ENCODE measurements at places on chromosomes 2 and 18. TPM values are rescaled to one million over a fixed set of nuclear protein-coding genes. Genes with fewer than 3 reads are reported as not detected.

DNA sequence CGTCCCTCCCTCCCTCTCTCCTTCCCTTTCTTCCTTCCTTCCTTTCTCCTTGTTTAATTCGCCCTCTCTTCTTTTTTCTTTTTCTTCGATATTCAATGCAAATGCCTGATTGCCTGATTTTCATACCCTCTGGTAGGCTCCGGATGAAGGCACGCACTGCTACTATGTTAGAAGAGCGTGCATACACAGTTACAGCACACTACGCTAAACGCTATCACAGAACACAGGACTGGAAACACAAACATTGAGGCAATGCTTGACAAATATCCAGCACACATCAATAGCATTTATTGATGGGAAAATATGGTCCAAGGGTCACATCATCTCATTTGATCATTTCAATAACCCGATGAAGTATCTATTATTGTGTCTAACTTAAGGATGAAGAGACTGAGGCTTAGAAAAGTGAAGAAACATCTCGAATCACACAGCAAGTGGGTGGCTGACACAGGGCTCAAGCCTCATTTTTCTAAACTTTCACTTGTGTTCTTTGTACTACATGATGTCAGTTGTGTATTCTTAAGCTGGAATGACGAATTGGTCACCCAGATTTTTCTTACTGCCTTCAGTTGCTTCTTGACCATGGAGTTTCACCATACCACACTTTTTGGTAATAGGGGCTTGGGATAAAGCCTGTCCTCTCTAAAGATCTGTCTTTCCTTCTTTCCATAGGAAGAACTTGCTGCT lies 101.8 kb downstream of the TRIB2 start:
- no peaks in the 10 kb centered on the region for H3K36me3 ChIP-seq
- H3K27ac ChIP-seq = peak overlapping the region; percentile 50

DNA sequence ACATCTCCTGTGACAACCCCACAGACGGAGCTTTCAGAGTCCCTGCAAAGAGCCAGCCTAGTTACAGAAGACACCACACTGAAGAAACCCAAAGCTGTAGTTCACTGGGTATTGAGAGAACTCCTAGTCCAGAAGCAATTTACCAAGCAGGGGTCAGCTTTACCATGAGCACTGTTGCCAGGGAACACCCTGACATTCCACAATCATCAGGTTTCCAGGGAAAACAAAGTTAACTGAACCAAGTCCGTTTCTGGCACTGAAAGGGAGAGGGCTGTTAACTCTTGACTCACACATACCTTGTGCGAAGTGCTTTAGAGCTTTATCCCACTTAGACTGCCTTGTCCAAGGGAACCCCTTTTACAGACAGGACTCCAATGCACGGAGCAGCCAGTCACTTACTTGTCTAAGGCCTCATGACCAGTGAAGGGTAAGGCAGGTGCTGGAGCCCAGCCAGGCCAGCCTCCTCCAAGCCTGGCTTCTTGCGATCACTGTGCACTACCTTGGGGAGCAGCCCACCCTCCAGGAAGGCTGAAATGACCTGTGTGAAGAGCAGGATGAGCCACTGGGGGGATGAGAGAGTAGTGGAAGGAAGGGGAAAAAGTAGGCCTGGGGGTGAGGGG lies 53.9 kb downstream of the REEP1 start:
- H3K36me3 ChIP-seq = no peaks in the 10 kb centered on the region
- no peaks in the 10 kb centered on the region for H3K27me3 ChIP-seq
- H3K4me1 ChIP-seq = no peaks in the 10 kb centered on the region
- H3K27ac ChIP-seq = no peak overlapping the region

GRCh38 chr2:239536186-239536585 lies 135.4 kb upstream of the HDAC4 start:
- no peak overlapping the region for H3K4me3 ChIP-seq
- peaks cover 2% of the 10 kb centered on the region for H3K4me1 ChIP-seq
- no peaks in the 10 kb centered on the region for H3K27me3 ChIP-seq
- H3K27ac ChIP-seq = no peak overlapping the region
- no peaks in the 10 kb centered on the region for H3K36me3 ChIP-seq

ALS2 gene
- total RNA-seq = 16.4 TPM

DNA sequence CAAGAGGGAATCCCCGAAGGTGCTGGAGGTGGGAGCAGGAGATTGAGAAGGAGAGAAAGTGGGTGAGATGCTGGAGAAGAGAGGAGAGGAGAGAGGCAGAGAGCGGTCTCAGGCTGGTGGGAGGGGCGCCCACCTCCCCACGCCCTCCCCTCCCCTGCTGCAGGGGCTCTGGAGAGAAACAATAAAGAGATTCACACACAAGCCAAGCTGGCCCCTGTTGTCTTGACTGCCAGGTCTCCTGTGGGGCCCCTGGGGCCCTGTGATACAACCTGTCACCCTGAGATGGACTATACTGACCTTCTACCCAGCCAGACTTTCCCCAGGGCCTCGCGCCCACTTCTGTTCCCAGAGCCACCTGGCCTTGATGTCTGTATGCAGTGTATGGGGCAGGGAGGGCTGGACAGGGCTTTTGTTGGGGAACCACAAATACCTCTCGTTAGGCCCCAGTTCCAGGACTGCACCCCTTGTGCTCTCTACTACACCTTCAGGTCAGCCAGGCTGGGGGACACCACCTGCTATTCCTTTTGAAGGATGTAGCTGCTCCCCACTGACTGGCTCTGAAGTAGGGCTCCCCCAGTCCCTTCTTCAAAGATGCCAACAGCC lies 8.0 kb upstream of the SPEG start:
- no peaks in the 10 kb centered on the region for H3K36me3 ChIP-seq
- H3K27me3 ChIP-seq = no peaks in the 10 kb centered on the region
- DNase-seq = no peak
- no peak overlapping the region for H3K4me3 ChIP-seq
- H3K4me1 ChIP-seq = no peaks in the 10 kb centered on the region

MC5R gene
- total RNA-seq = not detected

DNA sequence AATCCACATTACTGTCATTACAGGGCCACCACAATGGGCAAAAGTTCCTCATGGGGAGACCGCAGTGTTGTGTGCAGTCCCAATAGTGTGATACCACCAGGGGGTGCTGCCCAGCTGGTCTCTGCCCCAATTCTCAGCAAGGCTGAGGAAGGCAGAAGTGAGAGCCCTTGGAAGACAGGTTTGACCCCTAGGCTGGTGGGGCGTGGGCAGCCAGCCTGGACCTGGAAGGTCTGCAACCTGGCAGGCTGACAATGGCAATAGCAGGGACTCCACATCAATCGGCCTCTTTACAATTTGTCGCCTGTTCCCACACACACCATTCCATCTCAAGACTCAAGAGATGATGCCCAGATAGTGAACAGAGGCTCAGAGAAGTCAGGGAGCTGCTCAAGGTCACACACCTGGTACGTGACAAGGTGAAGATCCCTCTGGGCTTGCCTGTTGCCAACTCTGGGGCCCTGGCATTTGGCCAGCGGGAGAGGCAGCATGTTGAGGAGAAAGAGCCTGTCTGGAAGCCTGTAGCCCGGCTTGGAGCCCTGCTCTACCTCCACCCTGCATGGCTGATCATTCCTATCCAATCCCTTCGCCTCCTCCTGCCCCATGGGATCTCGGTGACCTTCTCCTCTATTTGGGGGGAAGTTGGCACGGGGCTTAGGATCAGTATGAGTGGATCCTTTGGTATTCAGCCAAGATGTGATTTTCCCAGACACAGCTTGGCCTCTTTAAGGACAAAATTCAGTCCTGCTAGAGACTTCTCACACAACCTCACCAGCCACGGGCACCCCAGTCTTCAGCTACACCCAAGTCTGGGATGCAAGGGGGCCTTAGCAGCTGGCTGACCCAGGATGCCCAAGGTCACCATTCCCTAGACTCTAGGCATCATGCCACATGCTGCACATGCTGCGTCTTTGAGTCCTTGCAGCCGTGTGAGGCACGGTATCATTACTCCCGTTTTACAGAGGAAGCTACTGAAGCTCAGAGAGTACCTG lies 2.9 kb upstream of the ATOH8 start:
- no peak overlapping the region for H3K27ac ChIP-seq
- DNase-seq = peak; percentile 67
- peaks cover 12% of the 10 kb centered on the region for H3K4me1 ChIP-seq

PMAIP1 gene
- not detected for total RNA-seq

- H3K27ac ChIP-seq = no peak overlapping the region
- H3K4me3 ChIP-seq = no peak overlapping the region
- H3K27me3 ChIP-seq = no peaks in the 10 kb centered on the region
Measured at GRCh38 chr2:111927723-111928122, 29.3 kb downstream of the MERTK start.

DNA sequence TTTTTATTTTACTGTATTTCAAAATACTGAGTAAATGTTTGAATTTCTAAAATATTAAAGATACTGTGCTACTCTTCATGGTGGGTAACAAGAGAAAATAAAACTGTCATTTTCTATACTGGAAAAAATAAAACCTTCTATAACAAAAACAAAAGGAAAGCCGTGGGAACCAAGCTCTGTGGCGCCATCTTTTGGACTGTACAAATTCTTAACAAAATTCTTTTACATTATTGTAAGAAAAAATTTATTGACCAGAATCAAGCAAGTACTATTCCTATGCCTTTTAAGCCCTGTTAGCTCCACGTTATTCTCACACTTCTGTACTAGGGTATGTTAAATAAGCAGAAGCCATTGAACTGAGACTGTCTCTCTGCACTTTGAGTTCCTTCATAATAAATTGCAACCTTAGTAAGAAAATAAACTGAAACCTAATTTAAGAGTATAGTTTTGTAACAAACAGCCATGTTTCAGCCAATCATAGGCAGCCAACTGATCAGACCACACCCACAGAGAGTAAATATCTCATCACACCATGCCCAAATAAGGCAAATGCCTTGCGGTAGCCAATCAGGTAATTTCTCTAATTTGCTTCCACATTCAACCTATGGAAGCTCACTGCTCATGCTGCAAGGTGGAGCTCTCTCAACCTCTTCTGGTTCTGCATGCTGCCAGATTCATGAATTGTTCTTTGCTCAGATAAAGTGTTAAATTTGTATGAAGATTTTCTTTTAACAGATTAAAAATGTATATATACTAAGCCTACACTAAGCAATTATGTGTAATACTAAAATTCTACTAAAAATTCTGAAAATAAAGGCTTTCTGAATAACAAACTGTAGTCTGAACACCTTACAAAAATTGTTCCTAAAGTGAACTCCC lies 42.2 kb downstream of the HIBCH start:
- DNase-seq = no peak
- H3K27me3 ChIP-seq = no peaks in the 10 kb centered on the region
- no peaks in the 10 kb centered on the region for H3K4me1 ChIP-seq

DNA sequence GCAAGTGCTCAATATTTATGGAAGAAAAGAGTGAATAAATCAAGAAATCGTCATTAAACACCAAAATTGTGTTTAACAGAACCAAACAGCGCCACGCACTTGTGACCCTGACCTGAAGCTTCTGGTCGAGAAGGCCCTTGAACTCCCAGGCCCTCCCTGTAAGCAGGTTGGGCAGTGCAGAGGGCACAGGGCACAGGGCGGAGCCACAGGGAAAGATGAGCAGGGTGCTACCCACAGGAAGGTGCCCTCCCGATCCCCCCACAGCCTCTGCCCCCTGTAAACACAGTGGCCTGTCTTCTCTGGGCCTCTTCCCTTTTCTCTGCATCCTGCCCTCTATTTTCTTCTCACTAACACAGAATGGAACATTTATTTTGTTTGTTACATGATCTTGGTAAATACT lies 16.9 kb upstream of the TUBB6 start:
- peaks cover 6% of the 10 kb centered on the region for H3K4me1 ChIP-seq
- H3K27me3 ChIP-seq = no peaks in the 10 kb centered on the region
- DNase-seq = no peak
- no peak overlapping the region for H3K27ac ChIP-seq

DNA sequence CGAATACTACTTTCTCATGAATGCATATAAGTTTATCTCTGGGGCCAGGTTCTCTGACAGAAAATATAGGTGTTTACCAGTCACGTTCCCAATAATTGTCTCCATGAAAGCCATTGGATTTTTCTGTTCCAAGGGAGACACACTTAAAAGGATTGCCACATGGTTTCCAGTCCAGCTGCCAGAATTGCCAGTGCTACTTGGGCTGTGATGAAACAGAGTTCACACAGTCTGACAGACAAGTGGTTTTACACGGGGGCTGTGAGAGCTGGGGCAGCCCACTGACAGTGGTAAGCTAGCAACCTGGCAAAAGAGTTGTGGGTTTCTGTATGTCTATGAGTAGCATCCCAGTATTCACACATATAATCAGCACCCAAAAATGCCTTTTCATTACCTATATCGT lies 27.7 kb upstream of the ATRAID start:
- no peak for DNase-seq
- no peaks in the 10 kb centered on the region for H3K27me3 ChIP-seq
- H3K4me1 ChIP-seq = peaks cover 26% of the 10 kb centered on the region
- H3K4me3 ChIP-seq = no peak overlapping the region
- H3K36me3 ChIP-seq = no peaks in the 10 kb centered on the region

GRCh38 chr2:38528008-38528442 lies 74.7 kb downstream of the HNRNPLL start:
- H3K4me1 ChIP-seq = peaks cover 4% of the 10 kb centered on the region
- H3K4me3 ChIP-seq = peak overlapping the region; percentile 34
- no peaks in the 10 kb centered on the region for H3K27me3 ChIP-seq
- peak; percentile 51 for DNase-seq

- H3K4me1 ChIP-seq = no peaks in the 10 kb centered on the region
- no peaks in the 10 kb centered on the region for H3K27me3 ChIP-seq
- H3K4me3 ChIP-seq = no peak overlapping the region
- H3K27ac ChIP-seq = no peak overlapping the region
- H3K36me3 ChIP-seq = no peaks in the 10 kb centered on the region
- no peak for DNase-seq
Measured at GRCh38 chr2:231017231-231017598, 20.1 kb upstream of the C2orf72 start.

- H3K4me3 ChIP-seq = no peak overlapping the region
- H3K36me3 ChIP-seq = no peaks in the 10 kb centered on the region
- no peaks in the 10 kb centered on the region for H3K4me1 ChIP-seq
- DNase-seq = no peak
- H3K27me3 ChIP-seq = no peaks in the 10 kb centered on the region
- H3K27ac ChIP-seq = no peak overlapping the region
Measured at GRCh38 chr2:165425556-165425955, 43.9 kb upstream of the CSRNP3 start.

DNA sequence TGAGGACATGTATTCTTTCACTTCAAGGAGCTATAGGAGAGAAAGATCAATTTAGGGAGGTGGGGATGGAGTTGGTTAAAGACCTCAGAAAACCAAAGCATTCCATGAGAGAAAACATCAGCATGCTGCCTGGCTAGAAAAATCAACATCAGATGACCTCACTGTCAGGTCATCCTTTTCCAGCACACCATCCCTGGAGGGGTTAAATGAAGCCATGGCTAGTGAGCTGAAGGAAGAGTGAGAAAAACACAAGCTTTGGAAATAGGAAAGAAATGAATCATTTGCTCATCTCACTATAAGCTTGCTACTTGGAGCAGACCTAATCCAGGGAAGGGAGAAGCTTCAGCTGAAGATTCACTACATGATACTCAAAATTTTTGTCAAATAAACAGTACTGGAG lies 109.5 kb upstream of the ITGB6 start:
- no peak overlapping the region for H3K27ac ChIP-seq
- peaks cover 10% of the 10 kb centered on the region for H3K4me1 ChIP-seq
- H3K36me3 ChIP-seq = no peaks in the 10 kb centered on the region
- DNase-seq = no peak
- H3K27me3 ChIP-seq = no peaks in the 10 kb centered on the region

- DNase-seq = no peak
- no peak overlapping the region for H3K27ac ChIP-seq
- H3K4me3 ChIP-seq = no peak overlapping the region
- no peaks in the 10 kb centered on the region for H3K36me3 ChIP-seq
Measured at GRCh38 chr2:80363330-80363729, 58.8 kb upstream of the LRRTM1 start.
